ENCODE measurements at places on chromosomes 13 and 19.

- DNase-seq: no peak
These were observed 110.5 kb downstream of the ENOX1 start for GRCh38 chr13:43676320-43676719.

- DNase-seq: no peak
These were observed 291.0 kb downstream of the ENOX1 start for GRCh38 chr13:43495732-43496131.

- DNase-seq: no peak
These were observed 227.4 kb downstream of the DLEU7 start for GRCh38 chr13:50616101-50616500.

DNA sequence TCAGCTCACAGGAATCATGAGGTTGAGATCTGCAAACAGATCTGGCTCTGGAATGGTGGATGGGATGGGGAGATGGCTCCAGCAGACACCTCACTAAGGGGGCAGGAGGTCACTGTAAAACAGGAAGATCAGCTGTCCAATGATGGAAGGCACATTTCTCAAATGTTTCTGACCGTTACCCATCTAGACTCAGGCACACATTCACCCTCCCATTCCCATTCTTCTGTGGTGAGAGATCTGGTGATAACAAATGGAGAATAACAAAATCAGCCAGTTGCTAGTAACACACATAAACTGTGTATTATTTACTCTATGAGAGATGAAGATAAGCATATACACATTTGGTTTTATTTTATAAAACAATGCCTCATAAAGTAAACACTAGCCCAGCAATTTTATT lies 235.9 kb downstream of the TSHZ3 start:
- no peak for DNase-seq

DNA sequence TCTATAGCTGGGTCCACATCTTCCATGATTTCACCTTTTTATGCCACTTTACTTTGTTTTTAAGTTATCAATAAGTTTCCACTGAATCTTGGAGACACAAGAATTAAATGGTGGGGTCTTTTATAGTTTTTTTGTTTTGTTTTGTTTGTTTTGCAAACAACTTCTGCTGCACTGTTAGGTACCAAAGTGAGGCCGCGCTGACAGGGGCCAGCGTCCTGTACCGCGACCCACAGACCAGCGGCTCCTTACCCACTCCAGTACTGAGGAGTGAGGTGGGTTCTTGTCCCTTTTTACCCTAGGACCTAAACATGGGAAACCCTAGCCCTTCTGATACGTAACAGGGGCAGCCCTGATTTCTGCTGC lies 75.8 kb upstream of the MCF2L start:
- no peak for DNase-seq

DNA sequence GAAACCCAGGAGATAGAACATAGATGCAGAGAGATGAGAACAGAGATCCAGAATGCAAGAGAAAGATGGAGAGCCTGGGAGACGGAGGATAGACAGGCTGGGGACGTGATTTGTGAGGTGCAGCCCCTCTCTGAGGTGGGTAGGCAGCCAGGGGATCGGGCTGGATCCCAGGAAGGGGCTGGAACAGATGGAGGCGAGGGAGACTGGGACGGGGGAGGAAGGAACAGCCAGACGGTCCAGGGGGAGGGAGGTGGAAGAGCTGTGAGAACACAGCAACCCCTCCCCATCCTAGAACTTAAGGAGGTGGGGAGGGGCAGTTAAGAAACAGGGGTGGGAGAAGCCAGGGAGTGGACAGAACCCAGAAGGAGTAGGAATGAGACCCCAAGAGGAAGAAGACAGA lies 3.1 kb downstream of the SLC17A7 start:
- DNase-seq: no peak

DNA sequence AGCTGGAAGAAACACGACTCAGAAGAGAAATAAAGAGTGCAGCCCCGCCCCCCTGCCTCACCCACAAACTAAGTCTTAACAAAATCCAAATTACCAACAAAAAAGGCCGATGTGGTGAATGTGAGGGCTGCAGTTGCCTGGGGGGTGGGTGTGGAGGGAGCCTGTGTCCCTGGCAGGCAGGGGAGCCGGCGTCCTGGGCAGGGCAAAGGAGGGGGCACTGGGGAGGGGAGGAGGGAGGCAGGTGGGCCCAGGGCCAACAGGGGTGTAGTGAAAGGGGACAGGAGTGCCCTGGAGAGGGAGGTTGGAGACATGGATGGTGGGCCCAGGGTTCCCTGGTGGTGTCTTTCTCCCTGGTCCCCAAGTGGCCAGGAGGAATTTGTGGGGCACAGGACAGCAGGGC lies 4.0 kb downstream of the IRGC start:
- DNase-seq: no peak

- no peak for DNase-seq
These were observed 13.4 kb downstream of the SERP2 start for GRCh38 chr13:44386913-44387556.

DNA sequence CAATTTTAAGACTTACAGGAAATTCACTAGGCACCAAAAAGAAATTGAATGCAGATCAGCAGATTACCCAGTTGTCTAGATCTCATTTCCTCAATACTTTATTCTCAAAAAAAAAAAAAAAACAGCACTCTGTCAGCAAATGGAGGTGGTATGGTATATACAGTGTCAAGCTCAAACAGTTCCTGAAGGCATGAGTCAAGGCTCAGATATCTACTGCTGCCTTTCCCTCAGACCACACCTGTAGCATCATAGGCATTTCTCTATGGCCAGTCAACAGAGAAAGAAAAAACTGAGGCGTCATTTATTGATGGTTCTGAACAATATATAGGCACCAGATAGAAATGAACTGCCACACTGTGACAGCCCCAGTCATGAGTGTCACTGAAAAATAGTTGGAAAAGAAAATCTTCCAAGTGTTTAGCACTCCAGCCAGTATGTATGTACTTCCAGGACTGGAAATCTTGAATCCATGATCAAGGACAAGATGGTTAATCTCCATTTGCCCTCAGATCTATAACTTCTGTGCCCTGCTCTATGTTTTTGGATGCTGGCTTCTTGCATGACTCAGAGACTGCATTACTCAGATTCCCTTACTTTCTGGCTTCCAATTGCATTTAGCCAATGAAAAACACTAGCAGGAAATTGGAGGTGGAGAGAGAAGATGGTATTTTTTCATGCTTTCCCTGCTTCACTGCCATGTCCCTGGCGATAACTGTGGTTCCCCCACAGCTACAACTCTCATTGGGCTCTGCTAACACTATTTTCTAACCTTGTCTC lies 8.4 kb upstream of the COG3 start:
- DNase-seq: no peak

Data from DMS79 treated with DMSO at 0.1 percent for 48 hours (cell line).